ENCODE measurements at places on chromosomes 2 and 18.
A peak's percentile ranks its signal among the peaks of the same experiment; 100 is the strongest.

- peak; percentile 76 for DNase-seq
Observed at GRCh38 chr2:150046211-150046610, 441.3 kb downstream of the RND3 start.

GRCh38 chr18:26621161-26622026 is 73.0 kb upstream of the KCTD1 start:
- DNase-seq = no peak

- DNase-seq = peak; percentile 6
Observed at GRCh38 chr2:57987835-57988573, 58.6 kb upstream of the VRK2 start.

GRCh38 chr2:9914384-9915065 is 37.0 kb upstream of the GRHL1 start:
- DNase-seq = peak; percentile 54

- no peak for DNase-seq
Observed at GRCh38 chr2:79369127-79369526, 143.7 kb upstream of the CTNNA2 start.

DNA sequence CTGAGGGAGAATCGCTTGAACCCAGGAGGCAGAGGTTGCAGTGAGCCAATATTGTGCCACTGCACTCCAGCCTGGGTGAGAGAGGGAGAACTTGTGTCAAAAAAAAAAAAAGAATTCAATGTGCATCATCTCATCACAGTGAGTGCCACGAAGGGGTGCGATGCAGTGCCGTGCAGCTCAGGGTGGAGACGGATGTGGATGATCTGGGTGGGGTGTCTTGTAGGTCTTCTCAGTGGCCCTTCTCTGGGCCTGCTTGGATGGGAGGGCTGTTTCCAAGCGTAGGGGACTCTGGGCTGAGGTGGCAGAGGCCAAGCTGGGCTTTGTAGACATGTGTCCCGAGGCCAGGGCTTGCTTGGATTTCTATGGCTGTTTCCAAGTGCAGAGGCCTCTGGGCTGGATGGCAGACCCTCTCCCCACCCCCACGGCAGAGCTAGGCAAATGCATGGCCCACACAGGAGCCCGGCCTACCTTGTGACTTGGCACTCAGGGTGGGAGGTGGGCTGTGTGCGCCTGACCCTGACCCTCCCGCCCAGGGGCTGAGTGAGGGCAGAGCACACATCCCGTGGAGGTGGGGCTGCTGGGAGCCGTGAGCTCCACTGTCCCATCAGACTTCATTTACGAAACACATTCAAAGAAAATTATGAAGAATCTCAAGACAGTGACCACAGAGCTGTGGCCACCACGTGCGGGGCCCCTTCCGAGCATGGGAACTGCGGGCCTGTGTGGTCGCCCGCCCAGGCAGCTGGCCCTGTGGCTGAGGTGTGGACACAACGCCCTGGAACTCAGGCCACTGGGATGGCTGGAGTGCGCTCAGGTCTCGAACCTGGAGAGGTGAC is 76.4 kb downstream of the ASB1 start:
- DNase-seq = no peak

- DNase-seq = no peak
Observed at GRCh38 chr2:157990173-157990572, 111.5 kb upstream of the UPP2 start.

DNA sequence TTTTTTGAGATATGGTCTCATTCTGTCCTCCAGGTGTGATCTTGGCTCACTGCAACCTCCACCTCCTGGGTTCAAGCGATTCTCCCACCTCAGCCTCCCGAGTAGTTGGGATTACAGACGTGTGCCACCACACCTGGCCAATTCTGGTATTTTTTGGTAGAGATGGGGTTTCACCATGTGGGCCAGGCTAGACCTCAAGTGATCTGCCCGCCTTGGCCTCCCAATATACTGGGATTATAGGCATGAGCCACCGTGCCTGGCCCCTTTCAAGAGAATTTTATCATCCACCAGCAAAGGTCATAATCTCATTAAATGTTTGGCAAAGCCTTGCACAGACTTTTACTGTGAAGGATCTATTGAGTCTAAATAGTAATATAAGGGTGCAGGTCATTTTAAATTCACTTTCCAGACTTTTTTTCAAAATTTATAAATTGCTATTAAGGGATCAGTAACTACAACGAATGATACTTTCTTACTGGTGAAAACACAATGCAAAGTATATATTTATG is 2.5 kb downstream of the HADHA start:
- no peak for DNase-seq

GRCh38 chr18:74148543-74149070 is 284 bp downstream of the TIMM21 start:
- no peak for DNase-seq

DNA sequence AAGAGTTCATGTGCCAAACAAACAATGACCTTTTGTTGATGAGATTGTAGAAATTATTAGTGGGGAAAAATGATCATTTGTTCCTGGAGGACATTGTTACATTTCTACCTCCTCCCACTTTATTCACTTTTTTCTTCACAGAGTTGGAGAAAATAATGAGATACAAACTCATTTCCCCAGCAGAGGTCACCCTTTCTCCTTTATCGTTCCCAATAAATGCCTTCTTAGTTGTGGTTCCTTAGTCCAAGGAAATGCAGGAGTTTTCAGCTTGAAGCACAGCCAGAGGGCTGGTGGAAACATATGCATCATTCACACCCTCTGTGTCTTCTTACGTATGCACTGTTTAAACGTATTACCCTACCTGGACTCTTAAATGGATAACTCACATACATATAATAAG is 108.8 kb downstream of the SLC4A3 start:
- peak; percentile 76 for DNase-seq

GRCh38 chr18:75075016-75075305 is 134.0 kb downstream of the PTGR3 start:
- DNase-seq = no peak

DNA sequence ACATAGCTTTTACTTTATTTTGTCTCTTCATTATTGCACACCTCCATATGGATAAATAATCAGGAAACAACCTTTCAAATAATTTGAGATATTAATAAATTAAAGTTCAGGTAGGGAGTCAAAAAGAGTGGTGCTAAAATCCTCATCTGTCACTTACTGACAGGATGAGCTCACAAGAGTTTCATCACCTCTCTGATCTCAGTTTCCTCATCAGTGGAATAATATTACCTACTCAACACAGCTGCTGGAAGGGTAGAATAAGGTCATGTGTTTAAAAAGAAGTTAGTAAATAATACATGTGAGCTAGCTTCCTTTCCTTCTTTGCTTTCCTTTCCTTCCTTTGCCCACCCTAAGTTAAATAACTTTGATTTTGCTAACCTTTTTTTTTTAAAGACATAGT is 61.9 kb downstream of the RDH14 start:
- no peak for DNase-seq

DNA sequence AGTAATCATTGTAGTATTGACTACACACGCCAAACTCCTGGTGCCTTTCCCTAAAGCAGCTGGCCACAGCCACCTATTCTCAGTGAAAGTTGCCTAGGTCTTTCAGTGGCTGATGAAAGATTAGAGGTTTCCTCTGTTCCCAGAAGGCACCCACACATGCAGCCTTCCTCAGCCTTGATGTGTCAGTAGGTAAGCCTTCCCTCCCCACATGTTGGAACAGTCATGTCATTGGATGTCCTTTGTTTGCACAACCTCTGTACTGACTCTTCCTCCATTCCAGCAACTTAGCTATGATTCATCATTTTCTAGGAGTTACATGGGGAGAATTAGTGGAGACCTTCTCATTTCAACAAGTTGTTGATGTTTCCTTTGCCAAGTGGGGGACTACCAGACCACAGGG is 630.8 kb upstream of the SLC39A10 start:
- no peak for DNase-seq

DNA sequence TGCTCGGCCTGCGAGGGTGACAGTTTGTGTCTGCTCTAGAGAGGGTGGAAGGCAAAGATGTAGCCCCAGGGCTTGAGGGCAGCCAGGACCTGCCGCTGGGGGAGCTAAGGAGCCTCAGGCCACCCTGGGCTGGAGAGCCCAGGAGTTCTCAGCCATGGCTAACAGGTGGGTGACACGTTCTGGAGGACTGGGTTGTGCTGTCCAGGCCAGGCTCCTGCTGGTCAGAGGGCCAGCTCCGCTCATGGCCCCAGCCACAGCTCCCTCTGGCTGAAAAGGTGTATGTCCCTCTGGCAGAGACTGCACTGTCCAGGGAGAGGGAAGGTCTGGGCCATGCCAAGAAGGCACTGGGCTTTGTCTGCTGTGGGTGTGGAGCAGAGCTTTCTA is 19.2 kb downstream of the TMEM185B start:
- no peak for DNase-seq

DNA sequence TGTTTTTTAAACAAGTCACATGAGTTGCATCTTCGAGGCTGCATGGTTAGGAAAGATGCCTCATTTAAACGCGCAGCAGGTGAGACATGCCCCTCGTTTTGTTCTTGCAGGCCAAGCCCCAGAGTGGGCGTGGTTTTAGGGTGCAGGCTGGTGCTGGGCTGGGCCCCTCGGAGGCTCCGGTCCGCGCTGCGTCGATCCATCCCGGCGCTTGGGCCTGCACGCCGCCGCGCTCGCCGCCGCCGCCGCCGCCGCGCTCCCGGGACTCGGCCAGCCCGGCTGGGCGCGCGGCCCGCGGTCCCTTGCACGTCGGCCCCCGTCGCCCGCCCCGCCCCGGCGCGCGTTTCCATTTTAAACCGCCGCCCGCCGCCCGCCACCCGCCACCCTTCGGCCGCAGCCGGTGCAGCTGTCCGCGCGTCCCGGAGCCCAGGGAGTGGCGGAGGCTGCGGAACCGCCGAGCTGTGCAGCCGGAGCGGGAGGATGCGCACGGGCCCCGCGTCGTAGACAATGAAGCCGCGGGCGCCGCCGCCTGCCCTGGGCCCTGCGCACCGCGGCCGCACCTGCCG is 175.5 kb downstream of the AGAP1 start:
- peak; percentile 74 for DNase-seq

- DNase-seq = no peak
Observed at GRCh38 chr2:188314314-188315054, 22.8 kb downstream of the GULP1 start.

DNA sequence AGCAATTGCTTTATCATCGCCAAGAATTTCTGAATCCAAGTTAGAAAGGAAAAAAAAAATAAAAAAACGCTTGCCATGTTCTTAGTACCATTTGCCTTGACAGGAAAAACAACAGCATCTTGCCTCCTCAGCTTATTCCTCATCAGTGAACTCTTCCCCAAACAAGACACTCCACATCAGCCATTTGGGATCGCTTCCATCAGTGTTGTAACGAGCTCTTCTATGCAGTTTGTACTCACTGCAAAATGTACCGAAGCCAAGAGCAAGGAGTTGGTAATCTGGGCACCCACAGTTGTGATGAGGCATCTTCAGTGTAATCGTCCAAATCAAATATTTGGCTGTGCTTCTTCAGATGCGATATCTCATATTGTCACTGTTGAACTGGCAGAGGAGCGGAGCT is 503.7 kb downstream of the TMEM182 start:
- DNase-seq = no peak

DNA sequence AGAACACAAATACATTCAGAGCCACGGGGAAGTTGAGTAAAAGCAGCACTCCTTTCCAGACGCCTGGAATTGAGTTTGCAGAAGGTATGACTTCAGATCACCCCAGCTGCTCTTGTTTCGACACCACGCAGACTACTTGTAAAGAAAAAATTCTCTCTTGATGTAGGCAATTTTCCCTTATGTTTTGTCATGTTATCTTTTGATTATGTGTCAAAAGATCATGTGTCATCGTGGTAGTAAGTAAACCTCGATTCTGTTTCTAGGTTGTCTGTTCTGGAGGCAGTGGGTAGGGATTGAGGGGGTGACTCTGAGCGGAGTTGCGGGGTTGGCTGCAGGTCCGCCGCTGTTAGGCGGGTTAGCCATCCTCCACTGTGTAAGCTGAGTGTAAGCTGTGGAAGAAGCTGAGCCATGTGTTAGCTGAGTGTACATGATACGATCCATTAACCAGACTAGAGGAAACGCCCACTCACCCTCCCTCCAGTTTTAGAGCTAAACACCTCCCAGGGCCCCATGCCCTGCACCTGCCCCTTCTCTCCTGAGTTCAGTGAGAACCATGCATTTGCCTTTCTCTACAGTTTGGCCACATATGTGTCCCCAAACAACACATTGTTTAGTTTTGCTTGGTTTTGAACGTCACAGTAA is 181.8 kb downstream of the SNTG2 start:
- DNase-seq = no peak

- DNase-seq = no peak
Observed at GRCh38 chr2:225293638-225294037, 105.9 kb upstream of the NYAP2 start.

DNA sequence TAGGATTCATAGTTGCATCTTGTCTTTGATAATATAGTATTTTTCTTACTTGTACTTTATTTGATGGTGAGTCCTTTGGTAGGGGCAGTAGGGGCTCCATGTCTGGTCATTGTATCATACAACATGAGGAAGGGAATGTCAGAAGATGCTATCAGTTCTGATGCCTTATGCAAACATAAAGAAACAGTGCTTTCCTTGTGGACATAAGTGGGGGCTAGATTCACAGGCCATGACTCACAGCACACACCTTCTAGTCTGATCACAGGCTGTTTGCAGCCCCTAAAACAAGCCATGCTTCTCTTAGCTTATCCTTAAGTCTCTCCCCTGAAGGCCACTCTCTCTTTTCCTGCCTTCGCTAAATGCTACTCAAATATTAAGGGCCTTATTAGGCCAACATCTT is 10.7 kb upstream of the SLC14A1 start:
- no peak for DNase-seq

- DNase-seq = no peak
Observed at GRCh38 chr2:164725542-164725941, 104.3 kb upstream of the GRB14 start.

DNA sequence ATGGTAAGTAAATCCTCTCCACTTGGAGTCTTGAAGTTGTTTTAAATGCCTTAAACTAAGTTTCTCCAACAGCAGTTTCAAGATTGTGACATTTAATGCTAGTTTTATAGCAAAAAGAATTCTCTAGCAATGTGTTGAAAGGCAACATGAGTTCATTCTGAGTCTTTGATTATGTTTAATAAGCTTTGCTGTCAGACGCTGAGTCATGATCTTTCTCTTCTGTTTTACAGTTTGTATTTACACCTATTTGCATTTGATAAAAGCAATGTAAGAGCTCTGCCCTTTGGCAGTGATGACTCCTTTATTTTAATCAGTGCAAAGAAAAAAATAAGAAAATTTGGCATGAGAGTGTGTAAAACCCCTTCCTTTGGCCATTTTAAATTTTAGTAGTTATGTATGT is 497.7 kb downstream of the STK39 start:
- DNase-seq = no peak

DNA sequence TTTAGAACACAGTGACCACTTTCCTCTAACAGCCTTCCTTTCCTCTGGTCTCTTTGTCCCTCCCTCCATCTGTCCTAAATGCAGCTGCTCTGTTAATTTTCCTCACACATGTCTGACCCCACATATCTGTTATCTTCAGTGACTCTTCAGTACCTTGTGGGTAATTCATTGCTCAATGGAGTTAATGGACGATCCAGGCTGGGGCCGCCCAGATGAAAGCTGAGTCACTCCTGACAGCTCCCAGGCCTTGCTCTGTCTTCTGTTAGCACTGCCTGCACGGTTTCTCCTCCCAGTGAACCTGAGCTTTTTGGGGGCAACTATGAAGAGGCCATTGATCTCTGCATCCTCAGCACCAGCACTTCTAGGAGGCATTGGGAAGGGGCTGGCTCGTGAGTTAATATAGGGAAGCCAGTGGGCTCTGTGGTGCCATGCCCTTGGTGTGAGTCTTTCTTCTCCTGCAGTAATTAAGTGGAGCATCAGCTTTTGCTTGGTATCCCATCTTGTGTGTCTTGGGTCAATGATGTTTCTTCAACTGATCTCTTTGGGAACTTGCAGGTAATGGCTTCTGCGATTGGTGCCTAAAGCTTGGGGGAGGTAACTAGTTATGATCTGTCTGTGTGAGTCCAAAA is 67.3 kb downstream of the SNORC start:
- DNase-seq = peak; percentile 27

Data from AG10803 (cell line).